Dermis microvascular lymphatic vessel endothelial cell (primary cell): ENCODE measurements at places on chromosomes 6 and 20. TPM values are rescaled to one million over a fixed set of nuclear protein-coding genes. Genes with fewer than 3 reads are reported as not detected.

The KHDC1 gene
- under 0.01 TPM in 2 replicates for total RNA-seq

DNA sequence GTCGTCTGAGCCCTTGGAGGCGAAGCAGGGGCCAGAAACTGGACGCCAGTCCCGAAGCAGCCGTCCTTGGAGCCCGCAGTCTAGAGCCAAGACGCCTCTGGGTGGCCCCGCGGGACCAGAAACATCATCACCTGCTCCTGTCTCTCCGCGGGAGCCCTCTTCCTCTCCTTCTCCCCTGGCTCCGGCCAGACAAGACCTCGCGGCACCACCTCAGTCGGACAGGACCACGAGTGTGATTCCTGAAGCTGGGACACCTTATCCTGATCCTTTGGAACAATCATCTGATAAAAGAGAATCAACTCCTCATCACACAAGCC lies 416 bp downstream of the RSPH4A start:
- no peak for DNase-seq

The NOX3 gene
- total RNA-seq, result not detected in 2 replicates

DNA sequence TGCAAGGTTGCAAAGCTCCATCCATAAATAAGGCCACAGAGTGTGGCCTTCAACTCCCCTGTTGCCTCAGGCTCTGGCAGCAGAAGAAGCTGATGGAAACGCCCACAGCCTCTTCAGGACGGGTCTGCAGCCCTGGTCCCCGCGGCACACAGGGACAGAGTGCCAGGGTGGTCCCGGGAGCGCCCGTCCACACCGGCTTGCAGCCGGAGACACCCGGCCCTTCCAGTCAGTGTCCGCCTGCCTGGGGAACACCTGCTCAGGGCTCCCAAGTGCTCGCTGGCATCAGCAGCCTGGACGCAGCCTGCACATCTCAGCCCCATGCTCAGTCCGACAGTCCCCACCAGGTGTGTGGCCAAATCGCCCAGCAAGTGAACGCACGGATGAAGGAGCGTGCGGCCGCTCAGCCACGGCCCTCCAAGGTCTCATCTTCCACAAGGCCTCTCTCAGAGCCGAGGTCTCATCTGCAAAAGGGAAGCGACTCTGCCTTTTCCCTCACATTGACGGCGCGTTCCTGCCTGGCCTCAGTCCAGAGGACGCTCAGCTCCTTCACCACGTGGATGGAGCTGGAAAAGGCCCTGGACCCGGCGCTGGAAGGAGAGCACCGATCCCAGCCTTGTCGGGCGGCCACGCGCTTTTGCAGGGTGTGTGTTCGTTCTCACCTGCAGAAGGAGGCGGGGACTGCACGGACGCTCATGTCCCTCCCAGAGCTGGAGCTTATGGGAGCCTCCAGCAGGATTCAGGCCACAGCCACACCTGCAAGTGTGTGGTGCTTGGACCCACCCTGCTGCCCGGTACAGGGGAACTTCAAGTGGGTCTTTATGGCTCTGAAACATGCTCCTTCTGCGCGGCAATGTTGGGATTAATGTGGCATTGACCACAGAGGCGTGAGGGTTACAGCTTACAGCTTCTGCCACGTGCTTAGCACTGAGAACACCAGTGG lies 180.4 kb downstream of the DLL1 start:
- no peak for DNase-seq

GRCh38 chr6:166572370-166573261 lies 13.9 kb downstream of the RAMACL start:
- no peak for DNase-seq

DNA sequence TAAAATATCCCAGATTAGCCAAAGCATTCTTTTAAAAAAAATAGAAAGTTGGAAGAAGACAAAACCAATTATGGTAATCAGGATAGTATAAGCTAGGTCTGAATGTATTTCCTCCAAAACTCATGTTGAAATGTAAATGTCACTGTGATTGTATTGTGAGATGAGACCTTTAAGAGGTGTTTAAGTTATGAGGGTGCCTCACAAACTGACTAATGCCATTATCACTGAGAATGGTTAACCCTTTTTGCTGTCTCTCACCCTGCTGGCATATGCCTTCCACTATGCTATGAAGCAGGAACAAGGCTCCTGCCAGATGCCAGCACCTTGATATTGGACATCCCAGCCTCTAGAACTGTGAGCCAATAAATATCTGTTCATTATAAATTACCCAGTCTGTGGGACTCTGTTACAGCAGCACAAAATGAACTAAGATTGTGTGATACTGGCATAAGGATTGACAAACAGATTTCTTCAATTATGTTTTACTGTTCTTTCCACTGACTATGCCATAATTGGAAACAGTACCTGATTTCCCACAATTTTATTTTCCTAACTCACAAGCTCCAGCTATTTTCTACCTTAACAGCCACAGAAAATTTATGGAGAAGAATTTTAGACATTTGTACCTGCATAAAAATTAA lies 63.8 kb downstream of the IBTK start:
- DNase-seq, result no peak
